NCI-H1436 treated with DMSO at 0.1 percent for 48 hours (cell line): ENCODE measurements at places on chromosomes 6 and 20.

DNA sequence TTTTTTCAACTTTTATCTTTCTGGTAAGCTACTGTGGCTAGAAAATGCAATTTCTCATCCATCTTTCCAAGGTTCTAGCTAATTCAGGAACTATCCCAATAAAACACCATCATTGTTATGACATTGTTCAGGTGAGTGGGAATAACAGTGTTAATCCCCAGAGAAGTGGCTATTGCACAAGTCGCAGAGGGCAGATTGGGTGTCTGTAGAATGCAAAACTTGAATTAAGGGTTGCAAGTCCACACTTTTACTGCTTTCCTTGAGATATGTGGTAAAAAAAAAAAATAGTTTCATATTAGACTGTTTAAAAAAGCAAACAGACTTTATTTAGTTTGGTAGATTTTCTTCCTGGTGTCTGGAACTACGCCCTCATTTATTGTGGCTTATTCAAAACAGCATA lies 41.1 kb upstream of the PRDM1 start:
- DNase-seq: no peak

DNA sequence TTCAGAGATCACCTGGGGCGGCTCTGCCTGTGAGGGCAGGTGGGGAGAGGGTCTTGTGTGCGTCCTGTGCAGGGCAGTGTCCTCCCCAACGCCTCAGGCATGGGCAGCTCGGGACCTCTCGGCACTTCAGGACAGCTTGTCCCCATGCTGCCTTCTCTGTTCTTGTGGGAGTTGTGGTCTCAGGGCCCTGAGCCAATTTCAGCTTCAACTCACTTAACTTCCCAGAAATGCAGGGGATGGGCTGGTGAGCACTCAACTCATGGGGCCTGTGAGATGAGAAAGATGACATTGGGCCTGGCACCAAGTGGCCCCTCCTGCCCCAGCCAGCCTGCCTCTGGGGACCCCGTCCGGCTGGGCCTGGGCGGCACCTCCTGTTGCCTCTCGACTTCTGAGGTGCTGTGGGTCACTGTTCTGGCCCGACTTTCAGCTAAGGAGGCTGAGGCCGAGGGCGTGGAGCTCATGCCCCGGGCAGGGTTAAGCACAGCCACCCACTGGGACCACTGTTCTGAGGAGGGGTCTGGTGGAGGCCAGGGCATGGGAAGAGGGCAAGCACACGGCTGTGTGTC lies 6.7 kb downstream of the RGS19 start:
- no peak for DNase-seq

DNA sequence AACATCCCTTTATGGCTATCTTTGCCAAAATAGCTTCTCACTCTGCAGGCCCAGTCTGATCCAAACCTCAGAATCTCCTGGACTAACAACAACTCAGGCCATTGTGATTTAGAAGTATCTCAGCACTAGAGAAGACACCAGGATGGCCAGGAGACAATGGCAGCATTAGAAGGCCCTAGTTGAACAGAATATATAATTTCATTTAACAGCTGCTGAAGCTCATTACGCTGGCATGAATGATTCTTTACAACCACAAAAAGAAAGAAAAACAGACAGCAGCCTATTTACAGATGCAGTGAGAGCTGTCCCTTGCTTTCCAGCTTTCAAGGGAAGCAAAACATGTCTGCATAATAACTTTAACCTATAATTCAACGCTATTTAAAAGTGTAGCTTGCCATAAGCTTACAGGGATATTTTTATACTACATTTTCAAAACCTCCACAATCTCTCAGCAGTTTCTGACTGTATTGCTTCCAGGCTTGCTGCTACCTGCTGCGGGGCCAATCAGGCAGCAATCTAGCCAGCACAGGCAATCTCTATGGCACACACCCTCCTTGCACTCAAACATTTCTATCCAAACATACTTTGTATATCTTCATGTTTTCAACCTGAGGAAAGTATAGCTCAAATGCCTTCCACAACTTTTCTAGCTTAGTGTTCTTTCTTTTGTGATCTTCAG lies 107.3 kb downstream of the OGFRL1 start:
- no peak for DNase-seq

- no peak for DNase-seq
Measured at GRCh38 chr6:34608321-34609091, 52.4 kb upstream of the SPDEF start.

DNA sequence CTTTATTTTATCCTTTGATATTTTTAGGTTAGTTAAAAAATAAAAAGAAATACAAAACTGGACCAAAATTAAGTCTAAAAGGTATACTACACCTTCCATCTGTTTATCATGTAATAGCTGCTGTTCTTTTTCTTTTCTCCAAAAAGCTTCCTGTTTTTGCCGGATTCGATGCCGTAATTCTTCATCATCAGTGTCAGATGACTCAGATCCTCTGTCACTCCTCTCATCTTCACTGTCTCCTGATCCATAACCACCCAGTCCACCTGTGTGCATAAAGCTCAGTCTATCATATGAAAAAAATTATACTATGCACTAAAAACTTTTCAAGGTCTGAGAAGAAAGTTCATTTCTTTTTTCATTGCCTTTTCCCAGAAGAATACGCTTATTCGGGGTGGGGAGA lies 8.5 kb upstream of the COQ3 start:
- DNase-seq: no peak

DNA sequence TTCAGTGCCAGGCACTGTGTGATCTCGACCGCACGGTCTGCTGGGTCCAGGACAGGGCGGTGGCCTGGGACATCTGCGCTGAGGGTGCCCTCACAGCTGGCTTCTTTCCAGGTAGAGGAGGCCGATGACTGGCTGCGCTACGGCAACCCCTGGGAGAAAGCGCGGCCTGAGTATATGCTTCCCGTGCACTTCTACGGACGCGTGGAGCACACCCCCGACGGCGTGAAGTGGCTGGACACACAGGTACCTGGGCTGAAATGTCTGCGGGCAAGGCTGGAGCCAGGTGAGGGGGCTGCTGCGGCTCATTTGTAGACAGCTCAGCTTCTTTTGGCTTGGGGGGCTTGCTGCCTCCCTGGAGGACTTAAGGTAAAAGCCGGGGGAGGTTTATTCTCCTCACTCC lies 26.6 kb downstream of the PYGB start:
- DNase-seq: no peak

- no peak for DNase-seq
Measured at GRCh38 chr20:23536328-23536974, 31.8 kb downstream of the CST9L start.

- DNase-seq: no peak
Measured at GRCh38 chr20:23179766-23180403, 93.8 kb upstream of the CD93 start.

- no peak for DNase-seq
Measured at GRCh38 chr20:17647391-17648314, 34.4 kb downstream of the RRBP1 start.

DNA sequence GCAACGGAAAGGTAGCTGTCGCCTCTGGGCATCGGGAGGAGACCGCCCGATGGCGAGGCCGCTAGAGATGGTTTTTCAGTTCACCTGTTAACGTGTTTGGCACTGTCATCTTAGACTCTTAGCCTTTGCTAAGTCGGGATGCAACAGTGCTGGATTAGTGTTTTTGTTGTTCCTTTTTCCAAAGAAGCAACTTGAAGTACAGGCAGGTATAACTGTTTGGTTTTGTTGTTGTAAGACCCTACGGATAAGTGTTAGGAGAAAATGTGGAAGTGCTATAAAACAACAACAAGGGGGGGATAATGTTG lies 723 bp downstream of the MANEA start:
- DNase-seq: no peak

GRCh38 chr6:87237804-87238203 lies 82.4 kb downstream of the ZNF292 start:
- DNase-seq: no peak

DNA sequence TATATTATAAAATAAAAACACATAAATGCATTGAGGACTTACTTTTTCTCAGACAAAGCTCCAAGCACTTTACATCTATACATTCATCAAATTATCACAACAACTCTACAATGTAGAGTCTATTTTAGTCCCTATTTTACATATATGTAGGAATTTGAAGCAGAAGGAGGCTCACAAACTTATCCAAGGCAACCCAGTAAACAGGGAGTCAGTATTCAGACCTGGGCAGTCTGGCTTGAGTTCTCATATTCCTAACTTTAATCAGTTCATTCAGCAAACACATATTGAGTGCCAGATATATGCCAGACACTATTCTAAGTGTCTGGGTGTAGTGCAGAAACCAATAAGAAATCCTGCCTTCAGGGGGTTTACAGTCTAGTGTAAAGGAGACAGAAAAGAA lies 129.2 kb downstream of the C6orf58 start:
- no peak for DNase-seq

DNA sequence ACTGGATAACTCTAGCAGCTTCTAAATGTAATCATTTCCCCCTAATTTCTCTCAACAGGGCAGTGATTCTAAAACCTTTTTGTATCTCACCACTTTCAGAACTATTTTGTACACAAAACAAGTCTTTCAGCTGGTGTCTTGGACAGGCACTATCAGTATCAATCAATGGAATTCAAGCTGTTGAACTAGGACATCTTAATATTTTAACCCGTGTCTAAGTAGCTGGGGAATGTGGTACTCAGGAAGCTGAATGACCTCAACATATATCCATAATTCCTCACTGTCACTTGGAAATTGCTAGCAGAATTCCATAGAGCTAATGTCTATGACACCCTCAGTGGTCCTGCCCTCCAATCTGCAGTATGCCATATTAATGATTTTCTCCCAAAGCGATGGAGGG lies 24.5 kb downstream of the ADAT2 start:
- no peak for DNase-seq

GRCh38 chr20:461254-462198 lies 807 bp downstream of the TBC1D20 start:
- no peak for DNase-seq

DNA sequence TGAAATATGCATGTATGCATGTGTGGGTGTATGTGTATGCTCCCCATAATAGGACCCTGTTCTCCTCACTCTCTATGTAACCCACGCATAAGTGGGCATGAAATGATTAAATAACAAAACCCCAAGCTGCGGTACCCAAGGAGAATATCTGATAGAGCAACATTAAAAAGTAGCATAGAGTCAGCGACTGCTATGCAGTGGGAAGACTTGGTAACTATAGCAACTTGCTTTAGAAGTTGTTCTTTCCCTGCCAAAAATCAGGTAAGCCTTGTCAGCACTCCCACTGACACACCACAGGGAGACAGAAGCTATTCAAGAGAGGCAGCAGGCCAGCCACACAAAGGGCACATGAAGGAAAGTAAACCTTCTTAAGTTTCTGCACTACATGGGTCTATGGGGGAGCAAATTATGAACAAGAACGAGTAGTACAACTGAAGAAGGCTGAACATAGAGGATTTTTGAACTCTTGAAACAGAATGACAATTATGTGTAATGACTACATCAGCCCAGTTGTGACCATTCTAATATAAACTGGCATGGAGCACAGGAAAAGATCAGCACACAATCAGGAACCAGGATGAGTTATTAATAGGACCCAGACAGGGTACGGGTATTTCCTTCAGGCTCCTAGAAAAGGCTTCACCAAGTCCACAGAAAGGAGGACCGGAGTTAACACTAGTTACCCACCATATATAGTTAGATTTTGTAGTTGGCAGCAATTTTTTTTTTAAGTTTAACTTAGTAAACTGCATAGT lies 89.9 kb downstream of the GPR6 start:
- no peak for DNase-seq

DNA sequence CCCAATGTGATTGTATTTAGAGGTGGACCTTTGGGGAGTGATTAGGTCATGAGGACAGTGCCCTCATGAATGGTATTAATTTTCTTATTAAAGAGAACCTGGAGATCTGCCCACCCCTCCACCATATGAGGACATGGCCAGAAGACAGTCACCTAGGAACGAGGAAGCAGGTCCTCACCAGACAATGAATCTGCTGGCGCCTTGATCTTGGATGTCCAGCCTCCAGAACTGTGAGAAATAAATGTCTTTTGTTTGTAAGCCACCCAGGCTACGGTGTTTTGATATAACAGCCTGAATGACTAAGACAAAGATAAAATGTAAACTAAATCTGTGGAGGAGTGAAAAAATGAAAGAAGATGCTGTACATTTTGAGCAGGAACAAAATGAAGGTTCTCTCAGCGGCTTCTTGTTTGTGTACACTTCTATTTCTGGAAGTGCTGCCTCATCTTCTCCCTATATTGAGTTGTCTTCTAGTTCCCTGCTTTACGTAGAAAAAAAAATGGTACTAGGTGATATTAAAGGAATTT lies 1.5 kb upstream of the IPCEF1 start:
- no peak for DNase-seq

DNA sequence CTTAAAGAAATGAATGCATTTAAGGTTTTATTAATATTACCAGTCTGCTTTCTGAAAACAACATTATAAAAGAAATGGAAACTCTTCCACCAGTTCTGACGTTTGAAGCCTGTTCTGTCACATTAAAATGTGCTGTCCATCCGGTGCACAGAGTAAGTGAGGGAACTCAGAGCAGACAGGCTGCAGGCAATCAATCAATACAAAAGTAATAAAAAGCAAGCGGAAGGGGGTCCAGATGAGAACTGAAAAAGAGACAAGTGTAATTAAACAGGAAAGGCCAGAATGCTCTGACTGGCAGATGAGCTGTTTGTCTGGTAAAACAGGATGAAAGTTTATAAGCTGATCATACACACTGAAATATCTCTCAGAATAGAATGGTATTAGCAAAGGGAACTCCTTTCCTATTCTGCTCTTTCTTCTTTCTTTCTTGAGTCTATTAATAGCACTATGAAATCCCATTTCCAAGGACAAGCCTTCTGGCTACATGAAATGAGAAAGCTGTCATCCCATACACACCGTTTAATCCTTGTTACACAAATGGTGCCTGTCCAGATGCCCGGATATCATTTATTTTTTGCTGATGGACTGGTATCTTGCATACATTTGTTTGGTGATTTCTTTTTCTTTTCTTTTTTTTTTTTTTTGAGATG lies 94.3 kb downstream of the RAMACL start:
- DNase-seq: no peak

GRCh38 chr20:45311589-45312211 lies 3.6 kb upstream of the MATN4 start:
- no peak for DNase-seq

- DNase-seq: no peak
Measured at GRCh38 chr6:14353798-14354197, 236.2 kb downstream of the CD83 start.

DNA sequence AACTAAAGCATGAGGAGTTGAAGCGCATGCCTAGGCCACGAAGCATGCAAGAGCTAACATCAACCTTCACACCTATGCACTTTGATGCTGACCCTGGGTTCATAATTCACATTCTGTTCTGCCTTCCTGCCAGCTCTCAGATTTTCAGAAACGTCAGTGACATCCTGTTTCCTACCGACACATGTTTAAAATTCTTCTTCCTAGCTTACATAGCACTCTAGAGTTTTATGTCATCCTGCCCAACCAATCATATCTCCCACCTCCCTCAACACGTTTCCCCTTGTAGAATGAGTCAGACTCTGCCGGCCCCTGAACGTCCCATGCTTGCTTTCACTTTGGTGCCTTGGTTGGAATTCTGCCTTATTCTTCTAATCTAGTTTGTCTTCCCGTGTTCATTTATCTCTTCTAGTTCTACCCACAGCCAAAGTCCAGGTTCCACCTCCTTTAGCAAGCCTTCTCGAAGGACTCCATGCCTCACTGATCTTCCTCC lies 97.2 kb upstream of the MAP7 start:
- DNase-seq: no peak
